GM23248 (cell line): ENCODE measurements at places on chromosomes 2 and 18. TPM values are rescaled to one million over a fixed set of nuclear protein-coding genes. Genes with fewer than 3 reads are reported as not detected.

DNA sequence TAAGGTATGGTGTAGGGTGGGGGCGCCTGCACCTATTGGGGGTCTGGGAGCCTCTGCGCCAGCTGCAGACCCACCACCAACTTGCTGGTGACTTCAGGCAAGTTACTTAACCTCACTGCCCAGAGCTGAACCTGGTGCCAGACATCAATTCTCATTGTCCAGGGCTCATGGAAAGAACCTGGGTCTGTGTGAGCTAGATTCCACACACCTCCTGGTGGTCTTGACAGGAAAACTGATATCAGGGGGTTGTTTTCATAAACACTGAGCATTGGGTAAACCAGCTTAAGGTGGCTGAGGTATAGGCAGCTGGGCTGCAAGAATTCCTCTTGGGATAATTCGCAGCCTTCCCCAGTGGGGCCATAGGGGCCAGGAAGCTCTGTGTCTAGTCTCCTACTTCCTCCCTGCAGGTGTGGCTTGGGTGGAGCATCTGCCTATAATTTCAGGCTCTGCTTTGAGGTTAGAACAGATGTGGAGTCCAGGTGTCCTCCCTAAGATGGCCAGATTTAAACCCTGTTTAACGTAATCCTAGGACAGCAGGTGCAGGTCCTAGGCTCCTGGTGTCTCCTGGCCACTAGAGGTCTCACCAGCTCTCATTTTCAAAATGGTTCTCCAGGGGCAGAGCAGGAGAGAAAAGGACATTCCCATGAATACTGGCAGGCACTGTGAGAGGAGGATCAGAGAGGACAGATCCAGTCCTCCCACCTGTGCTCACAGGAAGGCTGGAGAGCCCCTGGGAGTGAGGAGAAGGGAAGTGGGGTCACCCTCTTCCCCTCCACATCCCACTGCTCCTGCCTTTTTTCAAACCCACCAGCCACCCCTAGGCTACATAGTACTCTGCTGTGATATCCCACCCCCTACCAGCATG lies 100.4 kb upstream of the SMAD2 start:
- peak; percentile 73 for DNase-seq

DNA sequence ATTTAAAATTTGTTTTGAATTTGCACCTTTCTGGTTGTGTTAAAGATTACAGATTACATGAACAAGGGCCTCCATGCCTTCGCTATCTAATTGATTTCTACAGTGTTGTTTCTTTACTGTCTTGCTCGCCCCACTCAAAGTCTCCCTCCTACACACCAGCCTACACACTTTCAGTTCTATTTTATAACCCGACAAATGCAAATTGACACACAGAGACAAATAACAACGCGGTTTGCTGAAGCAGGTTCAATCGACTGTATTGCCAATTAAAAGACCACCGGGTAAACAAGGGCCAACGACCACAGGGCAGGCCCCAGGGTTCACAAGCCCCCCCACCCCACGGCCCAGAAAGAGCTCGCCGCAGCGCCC lies 869 bp downstream of the STARD7 start:
- DNase-seq: no peak

GRCh38 chr2:145315053-145315452 lies 795.1 kb upstream of the ZEB2 start:
- peak; percentile 2 for DNase-seq

DNA sequence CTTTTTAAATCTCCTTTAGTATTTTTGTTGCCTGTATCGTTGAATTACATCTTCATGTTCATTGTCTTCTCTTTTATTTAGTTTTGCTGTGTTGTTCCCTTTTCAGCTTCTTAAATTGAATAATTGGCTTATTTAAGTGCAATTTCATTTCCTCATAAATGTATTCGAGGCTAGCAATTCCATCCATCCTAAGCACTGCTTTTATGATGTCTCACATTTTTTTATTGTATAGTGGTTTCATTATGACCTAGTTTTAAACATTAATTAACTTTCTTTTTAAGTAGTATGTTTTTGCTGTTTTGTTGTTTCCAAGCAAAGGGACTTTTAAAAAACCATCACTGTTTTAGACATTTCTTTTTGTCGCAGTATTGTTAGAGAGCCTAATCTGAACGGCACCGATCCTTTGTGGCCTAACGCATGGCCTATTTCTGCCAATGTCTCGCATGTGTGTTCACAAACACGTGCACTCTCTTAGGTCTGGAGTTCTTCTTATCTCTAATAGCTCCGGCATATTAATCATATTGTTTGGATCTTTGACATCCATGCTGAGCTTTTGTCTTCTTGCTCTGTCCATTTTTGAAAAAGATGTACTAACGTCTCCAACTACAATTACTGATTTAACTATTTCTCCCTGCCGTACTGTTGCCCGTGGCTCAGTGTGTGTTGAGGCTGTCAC lies 59.6 kb upstream of the ZNF516 start:
- DNase-seq: no peak

GRCh38 chr2:96146881-96147592 lies 1.8 kb upstream of the DUSP2 start:
- peak; percentile 45 for DNase-seq

- DNase-seq: peak; percentile 67
These were observed at the start of gene SLC4A3 for GRCh38 chr2:219627103-219628100. SLC4A3 (plus strand) TSS chr2:219627630; CDS start chr2:219627993, 363 bp downstream.

DNA sequence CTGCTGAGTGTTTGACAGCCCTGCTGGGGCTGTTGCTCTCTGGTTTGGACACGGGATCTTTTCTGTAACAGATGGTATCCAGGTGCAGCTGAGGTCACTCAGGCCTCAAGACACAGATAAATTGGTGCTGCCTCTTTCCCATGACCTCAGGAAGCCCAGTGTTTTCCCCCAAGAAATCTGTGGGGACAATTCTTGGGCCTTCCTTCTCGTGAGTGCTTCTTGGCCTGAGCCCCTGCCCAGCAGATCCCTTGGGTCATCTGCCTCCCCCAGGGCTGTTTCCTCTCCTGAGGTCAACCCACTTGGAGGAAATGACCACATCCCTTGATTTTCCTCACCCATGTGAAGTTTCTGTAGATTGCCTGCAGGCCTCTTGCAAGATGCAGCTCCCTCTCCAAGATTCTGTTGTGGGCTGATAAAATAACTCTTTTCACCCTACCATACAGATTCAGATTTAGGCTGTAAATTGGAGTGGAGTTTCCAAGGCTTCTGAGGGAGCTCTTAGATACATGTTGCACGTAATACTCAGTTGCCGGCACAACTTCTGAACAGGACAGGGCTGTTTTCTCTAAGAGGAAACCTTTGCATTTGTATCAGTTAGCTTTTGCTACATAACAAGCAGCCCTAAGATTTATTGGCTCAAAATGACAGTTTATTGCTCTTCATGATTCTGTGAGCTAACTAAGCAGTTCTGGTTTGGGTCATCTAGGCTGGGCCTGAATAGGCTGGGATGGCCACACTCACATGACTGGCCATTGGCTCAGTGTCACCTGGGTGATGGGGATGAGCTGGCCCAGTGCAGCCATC lies 13.1 kb downstream of the ZAP70 start:
- no peak for DNase-seq

- no peak for DNase-seq
These were observed 73.9 kb downstream of the MYCN start for GRCh38 chr2:16014041-16014787.

DNA sequence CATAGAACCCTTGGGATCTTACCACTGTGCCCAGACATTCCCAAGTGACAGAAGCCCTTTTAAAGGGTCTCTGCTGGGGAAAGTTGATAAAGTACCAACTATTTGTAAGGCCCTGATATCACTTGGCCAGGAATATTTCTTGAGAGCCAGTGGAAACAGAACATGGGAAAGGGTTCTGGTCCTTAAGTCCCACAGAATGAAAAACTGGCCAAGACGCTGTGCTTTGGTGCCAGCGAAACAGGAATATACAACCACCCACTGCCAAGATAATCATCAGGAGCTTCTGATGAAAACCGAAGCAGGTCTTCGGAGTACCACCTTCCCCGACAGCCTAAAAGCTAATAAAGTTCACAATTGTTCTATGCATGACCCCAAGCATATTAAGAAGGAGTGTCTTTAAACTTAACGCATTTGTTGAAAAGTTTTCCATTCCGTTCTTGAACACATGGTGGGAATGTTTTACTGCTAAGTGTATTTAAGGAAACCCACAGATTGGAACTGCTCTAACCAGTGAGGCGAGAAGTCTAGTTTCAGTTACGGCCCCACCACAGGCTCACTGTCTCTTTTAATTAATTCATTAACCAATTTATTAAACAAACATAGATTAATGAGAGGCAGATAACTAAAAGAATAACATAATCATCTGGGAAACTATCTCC lies 152.6 kb downstream of the ANKRD44 start:
- DNase-seq: no peak

- DNase-seq: peak; percentile 32
These were observed 340.1 kb downstream of the CLIP4 start for GRCh38 chr2:29455200-29455860.

GPR75 gene
- polyA plus RNA-seq: 0.16 and 0.23 TPM in 2 replicates

ARHGAP15 gene
- 0.10 TPM in 1 of 2 replicates, not detected in the other for polyA plus RNA-seq

QPCT gene
- polyA plus RNA-seq: 48.5 and 51.4 TPM in 2 replicates
